ENCODE measurements at places on chromosomes 4 and X. TPM values are rescaled to one million over a fixed set of nuclear protein-coding genes. Genes with fewer than 3 reads are reported as not detected.

DNA sequence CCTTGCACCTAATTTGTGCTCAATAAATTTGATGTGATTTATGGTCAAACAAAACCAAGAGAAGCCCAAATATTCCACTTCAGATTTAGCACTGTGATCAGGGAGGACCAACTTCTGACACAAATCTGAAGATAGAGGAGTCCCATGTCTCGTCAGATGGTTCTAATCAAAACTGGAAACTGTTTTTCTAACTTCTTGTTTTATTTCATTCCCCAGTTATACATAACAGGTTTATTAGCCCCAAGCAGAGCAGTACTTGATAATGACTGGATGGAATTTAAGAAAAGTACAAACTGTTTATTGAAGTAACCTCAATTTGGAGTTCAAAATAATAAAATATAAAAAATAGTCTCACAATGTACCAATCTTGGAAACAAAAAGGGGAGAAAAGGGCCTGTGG lies 310.3 kb downstream of the LDB2 start:
- no peak for DNase-seq

The SSX1 gene
- total RNA-seq = 0.18 TPM

The TREX2 gene
- total RNA-seq = 0.11 TPM

- no peak for DNase-seq
Measured at GRCh38 chrX:10821293-10821692, 200.9 kb upstream of the MID1 start.

GRCh38 chr4:108355902-108356535 lies 187.3 kb upstream of the LEF1 start:
- no peak for DNase-seq

GRCh38 chr4:7807351-7807921 lies 132.2 kb downstream of the AFAP1 start:
- no peak for DNase-seq

DNA sequence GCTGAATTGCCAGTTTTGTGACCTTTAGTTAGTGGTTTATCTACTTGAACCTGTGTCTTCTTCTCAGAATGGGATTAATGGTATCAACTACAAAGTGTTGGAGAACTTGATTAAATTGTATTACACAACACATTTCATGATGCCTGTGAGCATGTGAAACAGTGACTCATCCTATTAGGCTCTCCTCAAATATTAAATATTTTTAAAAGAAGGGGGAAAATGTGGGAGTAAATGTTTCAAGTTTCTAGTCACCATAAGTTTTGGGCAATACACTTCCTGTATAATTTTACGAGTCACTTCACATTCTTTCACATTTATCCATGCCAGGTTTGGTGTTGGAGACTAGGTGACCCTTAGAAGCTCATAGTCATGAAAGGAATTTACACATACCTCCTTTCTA lies 147.0 kb downstream of the HS3ST1 start:
- DNase-seq = no peak

GRCh38 chr4:89172865-89173264 lies 61.5 kb downstream of the TIGD2 start:
- peak; percentile 2 for DNase-seq

DNA sequence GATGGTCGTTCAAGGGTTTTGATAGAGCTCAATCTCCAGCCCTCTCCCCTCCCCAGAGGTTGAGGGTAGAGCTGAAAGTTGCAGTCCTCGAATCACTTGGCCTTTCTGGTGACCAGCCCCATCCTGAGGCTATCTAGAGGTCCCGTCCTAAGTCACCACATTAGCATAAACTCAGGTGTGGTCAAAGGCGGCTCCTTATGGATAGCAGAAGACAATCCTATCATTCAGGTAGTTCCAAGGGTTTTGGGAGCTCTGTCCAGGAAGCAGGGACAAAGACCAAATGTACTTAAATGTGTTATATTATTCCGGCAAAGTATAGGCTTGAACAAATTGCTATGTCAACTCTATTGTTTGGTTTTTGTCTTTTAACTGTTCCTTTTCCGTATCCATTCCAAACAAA lies 30.6 kb downstream of the PDK3 start:
- DNase-seq = no peak

GRCh38 chr4:140884431-140885058 lies 128.4 kb upstream of the TBC1D9 start:
- peak; percentile 70 for DNase-seq

The RBM46 gene
- total RNA-seq = 0.73 TPM
